CD4-positive, alpha-beta T cell treated with Interleukin-17A for 1 hour (primary cell): ENCODE measurements at places on chromosomes 6 and 20.

- DNase-seq: no peak
Measured at GRCh38 chr6:100152201-100152600, 158.2 kb upstream of the MCHR2 start.

DNA sequence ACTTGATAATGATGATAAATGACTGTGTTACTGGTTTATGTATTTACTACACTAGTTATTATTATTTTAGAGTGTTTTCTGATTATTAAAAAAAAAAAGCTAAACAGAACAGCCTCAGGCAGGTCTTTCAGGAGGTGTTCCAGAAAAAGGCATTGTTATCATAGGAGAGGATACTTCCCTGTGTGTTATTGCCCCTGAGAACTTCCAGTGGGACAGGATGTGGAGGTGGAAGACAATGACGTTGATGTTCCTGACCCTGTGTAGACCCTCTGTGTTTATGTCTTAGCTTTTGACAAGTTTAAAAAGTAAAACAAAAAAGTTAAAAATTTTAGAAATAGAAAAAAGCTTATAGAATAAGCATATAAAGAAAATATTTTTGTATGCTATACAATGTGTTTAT is 49.1 kb downstream of the NCOA7 start:
- DNase-seq: no peak

DNA sequence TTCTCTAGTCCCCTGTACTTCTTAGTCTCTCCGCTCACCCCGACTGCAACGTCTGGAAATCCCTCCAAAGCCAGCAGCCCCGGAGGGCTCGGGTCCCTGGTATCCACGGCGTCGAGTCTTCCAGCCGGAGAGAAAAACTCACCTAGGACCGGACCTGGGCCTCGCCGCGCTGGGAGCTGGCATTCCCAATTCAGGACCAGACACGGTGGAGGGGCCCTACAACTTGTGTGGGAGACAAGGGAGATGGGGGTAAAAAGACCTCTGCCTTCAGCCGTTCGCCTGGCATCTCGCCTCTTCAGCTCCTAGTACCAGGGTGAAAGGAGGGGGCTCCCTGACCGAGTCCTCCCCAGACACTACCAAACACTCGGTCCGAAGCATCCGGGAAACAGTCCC is 64.3 kb downstream of the GPX5 start:
- no peak for DNase-seq

- no peak for DNase-seq
Measured at GRCh38 chr6:36039112-36039511, 11.5 kb downstream of the MAPK14 start.

- no peak for DNase-seq
Measured at GRCh38 chr20:11394145-11394833, 523.4 kb upstream of the BTBD3 start.

DNA sequence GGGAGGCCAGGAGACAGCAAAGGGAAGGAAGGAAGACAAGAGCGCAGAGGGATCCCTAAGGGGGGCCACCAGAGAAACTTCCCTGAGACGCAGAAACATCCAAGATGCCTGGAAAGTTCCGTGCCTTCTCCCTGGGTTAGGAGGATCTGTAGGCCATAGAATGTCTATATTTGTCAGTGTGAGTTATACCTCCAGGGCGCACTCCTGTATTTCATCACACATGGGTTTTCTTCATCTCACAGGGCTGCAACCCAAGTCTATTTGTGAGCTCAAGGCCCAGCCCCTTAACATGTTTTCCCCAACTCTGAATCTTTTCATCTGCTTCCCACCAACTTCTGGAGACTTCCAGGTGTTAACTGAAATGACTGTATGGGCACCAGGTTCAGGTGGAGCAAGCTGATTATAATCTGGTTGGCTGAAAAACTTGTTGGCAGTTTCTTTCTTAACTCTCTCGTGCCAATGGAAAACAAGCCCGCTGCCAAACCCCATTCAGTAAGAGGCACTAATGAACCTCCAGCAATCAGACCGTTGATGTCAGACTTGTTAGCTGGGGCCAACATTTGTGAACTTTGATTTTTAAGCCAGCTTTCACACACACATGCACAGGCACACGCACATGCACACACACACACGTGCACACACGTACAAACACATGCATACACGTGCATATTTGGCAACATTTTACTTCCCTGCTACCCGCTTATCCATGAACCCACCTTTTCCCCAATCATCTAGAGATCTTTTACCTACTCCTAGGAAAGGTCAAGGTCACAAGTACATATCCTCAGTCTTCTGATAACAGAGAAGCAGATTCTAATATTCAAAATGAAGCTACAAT is 247.5 kb upstream of the GMDS start:
- no peak for DNase-seq

- no peak for DNase-seq
Measured at GRCh38 chr6:35722121-35722761, 14.6 kb upstream of the ARMC12 start.

- DNase-seq: no peak
Measured at GRCh38 chr6:149064660-149065015, 252.9 kb upstream of the TAB2 start.

GRCh38 chr20:11136691-11137090 is 462.9 kb upstream of the JAG1 start:
- no peak for DNase-seq

- no peak for DNase-seq
Measured at GRCh38 chr20:44138867-44139266, 48.1 kb downstream of the JPH2 start.

GRCh38 chr20:59576216-59576953 is 28.0 kb upstream of the PHACTR3 start:
- no peak for DNase-seq

DNA sequence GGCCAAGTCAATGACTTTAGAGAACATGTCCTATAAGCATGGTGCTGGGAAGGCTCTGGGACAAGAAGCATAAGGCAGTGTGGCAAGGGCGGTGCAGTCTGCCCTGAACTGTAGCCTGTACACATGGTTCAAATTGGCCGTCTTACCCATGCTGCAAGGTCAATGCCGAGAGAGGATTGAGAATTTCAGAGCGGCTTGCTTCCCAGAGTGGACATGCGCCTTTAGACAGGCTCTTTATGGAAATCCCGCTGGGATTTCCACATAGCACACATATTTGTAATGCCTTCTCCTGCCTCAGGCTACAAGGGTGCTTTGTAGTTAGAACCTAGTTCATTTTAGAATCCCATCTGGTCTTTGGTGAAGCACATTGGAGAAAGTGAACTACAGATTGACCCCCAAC is 36.1 kb upstream of the CEP162 start:
- DNase-seq: no peak

DNA sequence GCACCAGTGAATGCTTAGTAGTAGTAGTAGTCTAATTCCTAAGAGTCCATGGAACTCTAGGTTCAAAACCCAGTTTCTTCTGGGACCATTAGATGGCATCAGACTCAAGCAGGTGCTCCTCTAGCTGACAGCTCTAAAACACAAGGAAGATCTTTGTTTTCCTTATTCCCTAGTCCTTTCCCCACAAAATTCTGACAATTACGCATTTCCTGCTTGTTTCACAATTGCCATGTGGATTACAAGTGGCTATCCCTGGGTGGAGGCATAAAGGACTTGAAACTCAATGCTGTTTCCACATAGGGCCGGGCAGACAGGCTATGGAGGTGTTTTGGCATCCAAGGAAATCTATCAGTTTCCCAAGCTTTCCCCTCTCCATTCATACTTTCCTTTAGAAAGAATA is 9.2 kb upstream of the HLA-DOB start:
- DNase-seq: no peak

GRCh38 chr20:62782149-62782892 is 14.0 kb upstream of the MRGBP start:
- DNase-seq: no peak

- DNase-seq: no peak
Measured at GRCh38 chr6:86961455-86962200, 24.3 kb downstream of the HTR1E start.

DNA sequence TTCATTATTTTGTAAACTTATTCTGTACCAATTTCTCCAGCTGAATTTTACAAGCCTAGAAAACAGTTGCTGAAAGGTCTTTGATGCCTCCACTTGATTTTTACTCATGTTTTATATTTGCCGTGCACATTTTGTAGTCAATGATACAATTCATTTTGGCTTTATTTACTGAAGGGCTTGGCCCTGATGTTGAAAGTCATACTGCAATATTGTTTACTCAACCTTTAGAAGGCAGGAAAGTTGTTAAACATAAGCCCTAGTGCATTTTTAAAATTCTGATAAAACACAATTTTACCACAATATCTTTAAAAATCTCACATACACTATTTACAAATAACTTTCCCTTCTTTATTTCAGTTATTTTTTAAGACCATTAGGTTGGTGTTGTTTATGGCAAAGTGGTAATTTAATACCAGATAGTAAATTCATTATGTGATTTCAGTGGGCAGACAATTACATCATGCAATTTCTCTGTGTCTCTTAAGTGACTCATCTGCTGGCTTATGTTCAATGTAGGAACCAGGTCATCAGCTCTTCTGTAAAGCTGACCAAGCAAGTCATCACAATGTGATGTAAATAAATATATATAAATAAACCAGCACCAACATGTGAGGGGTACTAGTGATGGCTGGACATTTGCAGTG is 121.1 kb upstream of the SLC35B3 start:
- DNase-seq: no peak

- no peak for DNase-seq
Measured at GRCh38 chr20:41881466-41882046, 263.4 kb upstream of the CHD6 start.

DNA sequence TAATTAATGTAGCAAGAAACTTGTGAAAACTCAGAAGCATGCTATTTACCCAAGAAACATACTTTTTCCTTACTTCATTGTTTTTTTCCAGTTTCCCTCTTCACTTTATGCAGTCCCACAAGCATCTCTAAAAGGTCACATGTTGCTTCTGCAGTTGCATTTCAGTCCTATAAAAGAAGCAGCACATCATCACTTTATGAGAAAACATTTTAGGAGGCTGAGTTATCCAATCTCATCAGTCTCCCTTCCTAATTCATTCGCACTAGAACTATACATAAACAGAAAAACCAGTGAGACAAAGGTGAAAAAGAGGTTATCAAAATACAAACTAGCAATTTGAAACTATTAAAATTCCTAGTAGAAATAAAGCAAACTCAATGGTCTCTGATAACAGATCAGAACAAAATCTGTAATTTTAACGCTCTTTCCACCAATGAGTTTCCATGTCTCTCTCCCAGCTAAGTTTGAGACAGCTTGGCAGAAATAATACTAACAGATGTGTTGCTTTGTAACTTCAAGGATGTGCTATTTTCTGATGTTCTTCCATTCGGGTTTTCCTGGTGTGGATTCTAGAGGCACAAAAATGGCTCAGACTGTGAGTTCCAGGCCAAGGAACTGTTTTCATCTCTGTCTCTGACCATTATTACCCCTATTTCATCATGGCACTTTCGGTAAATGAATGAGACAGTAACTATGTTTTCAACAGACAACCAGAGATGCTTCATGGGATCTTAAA is 48.4 kb downstream of the ZHX3 start:
- DNase-seq: no peak

GRCh38 chr6:31727034-31727716 is 1.9 kb downstream of the DDAH2 start:
- no peak for DNase-seq

- DNase-seq: no peak
Measured at GRCh38 chr6:42482174-42482573, 30.4 kb upstream of the TRERF1 start.

DNA sequence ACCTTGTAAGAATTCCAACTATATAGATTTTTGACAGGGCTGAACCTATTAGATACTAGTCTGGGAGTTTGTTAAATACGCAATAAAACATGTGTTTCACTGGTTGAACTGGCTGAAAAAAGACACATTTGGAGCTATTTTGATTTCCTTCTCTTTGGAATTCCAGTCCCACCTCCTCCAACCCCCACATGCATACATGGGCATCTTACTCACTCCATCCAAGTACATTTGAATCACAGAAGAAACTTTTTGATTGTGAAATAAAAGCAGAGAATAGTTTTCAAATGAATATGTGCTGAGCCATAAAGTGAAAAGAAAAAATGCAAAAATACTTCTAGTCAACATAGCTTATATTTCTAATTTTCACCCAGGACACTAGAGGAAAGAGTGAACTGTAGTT is 33.9 kb upstream of the STXBP5 start:
- no peak for DNase-seq

DNA sequence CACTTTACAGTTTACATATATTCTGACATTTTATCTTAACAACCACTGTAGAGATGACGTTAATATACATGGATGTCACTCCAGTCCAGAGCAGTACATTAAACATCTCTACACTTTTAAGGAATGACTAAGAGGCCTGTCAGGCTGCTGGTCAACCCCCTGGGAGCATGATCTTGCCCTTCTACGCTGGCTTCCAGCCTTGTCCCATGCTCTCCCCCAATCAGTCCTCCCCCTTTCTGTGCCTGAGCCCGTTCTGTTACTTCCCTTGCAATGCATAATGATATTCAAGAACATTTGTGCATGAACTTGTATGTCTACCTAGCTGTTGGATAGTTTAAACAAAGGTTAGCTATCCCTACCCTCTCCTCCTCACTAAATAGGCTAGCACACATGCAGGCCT is 40.5 kb upstream of the PLCB4 start:
- no peak for DNase-seq

- DNase-seq: no peak
Measured at GRCh38 chr6:132132924-132133639, 181.9 kb upstream of the CCN2 start.

GRCh38 chr6:137866200-137866913 is 702 bp upstream of the TNFAIP3 start:
- DNase-seq: no peak
